Smooth muscle cell of the brain vasculature (primary cell): ENCODE measurements at places on chromosomes 1 and 21.

GRCh38 chr1:204299814-204300365 lies 59.8 kb downstream of the PLEKHA6 start:
- DNase-seq = no peak

- DNase-seq = no peak
Observed at GRCh38 chr21:26920055-26920454, 46.8 kb downstream of the ADAMTS5 start.

GRCh38 chr1:65319141-65319540 lies 9.8 kb downstream of the DNAJC6 start:
- no peak for DNase-seq

DNA sequence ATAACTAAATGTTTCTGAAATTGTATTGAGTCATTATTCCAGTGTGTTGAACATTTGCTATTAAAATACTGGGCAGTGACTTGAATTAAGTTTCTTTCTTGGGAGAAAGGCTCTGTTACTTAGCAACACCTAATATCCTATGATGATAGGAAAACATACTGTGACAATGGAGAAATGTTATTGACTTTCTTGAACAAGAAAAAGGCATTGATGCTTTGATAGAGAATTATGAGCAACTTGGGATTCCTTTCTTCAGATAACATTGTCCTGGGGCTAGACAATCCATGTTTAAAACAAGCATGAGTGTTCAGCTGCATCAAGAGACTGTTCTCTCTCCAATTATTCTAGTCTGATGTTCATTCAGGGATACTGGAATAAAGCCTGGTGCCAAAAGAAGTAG lies 215.9 kb upstream of the L1TD1 start:
- DNase-seq = no peak

DNA sequence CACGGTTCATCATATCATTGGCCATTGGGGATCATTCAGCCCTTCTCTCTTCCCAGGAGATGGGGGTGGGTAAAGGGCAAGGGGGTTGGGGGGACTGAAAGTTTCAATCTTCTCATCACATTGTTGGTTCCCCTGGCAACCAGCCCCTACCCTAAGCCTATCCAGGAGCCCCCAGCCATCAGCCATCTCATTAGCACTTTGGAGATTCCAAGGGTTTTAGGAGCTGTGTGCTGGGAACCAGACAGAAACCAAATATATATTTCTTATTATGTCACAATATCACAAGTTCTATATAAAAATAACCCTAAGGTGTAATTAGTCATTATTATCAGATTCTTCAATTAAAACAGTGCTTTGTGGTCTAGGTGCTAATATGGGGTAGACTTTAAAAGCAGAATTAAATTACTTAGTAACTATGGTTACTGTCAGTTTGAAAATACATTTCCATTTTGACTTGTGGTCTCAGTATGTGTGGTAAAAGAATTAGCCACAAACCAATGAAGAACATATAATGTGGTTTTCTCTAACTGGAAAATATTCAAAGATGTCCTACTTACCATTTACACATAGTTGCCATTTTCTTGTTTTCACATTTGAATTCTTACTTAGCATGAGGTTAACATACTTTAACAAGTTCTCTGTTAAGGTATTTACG lies 28.1 kb downstream of the IL23R start:
- no peak for DNase-seq

- DNase-seq = peak; percentile 21
Observed at GRCh38 chr1:90402893-90403849, 313.9 kb downstream of the BARHL2 start.

DNA sequence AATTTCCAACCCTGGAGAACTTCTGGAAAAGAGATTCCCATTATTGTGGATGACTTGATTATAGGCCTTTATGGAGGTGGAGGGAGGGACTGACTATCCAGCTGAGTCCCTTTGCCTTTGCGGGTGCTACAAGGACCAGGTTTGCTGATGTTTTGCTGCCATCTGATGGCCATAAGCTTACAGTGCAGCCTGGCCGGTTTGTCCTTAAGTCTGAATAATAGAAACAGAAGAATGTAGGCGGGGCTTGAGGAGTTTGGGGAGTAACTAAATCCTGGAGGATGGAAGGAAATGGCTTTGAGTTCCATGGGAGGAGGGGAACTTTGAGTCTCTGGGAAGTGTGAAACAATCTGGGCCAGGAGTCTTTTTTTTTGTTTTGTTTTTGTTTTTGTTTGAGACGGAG lies 55.7 kb upstream of the CD1D start:
- peak; percentile 89 for DNase-seq

DNA sequence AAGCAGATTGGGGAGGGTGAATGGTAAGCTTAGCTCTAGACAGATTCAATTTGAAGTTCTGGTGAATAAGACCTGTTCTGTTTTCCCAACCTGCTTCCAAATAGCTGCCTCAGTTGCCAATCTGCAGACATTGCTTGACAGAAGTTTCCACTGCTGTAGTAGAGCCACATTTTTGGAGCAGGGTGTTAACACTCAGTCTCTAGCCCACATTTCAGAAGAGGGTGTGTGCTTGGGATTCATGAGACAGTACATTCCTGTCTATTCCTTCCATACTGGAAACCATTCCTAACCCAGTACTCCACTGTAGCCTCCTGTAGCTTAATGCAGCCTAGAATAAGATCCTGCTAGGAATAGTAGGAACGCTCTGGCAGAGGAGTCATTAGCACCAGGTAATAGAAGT lies 450.5 kb downstream of the NUF2 start:
- no peak for DNase-seq

DNA sequence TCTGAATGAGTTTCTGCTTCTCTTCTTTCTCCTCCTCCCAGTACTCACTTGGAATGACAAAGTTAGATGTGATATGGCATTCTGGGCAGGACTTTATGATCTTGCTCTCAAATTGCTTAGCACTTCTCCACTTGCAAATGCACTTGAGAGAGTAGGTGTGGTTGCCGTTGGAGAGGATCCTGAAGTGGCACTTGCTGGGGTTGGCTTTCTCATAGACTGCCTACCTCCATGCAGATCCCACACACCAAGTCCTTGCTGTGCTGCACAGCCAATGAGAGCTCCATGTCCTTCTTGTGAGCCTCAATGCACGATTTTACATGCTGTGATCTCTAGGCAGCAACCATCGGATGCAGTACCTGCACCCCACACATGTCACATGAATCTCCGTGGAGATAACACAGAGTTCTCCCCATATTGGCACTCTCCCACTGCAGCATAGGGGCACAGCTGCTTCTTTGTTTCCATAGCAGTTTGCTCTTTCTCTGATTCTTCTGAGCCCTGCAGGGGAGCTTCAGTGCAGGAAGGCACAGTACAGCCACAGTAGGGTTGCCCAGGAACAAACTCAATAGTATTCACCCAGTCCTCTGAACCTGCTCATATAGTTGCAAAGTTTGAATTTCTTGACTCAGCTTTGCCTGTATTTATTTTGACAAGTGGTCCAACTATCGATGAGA lies 45.2 kb downstream of the ZNF691 start:
- DNase-seq = no peak

GRCh38 chr21:42651515-42652401 lies 1.7 kb upstream of the PDE9A start:
- no peak for DNase-seq
